ENCODE measurements at places on chromosomes 5 and 9.

DNA sequence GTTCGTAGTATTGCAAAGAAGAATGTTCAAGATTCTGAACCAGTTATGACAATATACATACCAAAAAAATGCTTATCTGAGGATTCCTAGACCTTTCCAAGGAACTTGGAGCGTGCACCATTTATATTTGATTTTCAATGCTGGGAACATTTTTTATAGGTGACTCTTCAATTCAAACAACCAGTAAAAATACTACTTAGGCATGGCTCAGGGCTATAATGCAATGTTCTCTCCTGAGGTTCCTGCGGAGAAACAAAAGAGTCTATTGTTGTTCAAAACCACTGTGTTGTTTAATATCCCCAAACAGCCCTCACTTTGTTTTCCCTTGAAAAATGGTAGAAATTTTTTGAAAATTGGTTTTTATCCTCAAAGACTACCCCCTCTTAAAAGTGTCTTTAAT, 335.7 kb upstream of the IZUMO3 start:
- no peak for DNase-seq

DNA sequence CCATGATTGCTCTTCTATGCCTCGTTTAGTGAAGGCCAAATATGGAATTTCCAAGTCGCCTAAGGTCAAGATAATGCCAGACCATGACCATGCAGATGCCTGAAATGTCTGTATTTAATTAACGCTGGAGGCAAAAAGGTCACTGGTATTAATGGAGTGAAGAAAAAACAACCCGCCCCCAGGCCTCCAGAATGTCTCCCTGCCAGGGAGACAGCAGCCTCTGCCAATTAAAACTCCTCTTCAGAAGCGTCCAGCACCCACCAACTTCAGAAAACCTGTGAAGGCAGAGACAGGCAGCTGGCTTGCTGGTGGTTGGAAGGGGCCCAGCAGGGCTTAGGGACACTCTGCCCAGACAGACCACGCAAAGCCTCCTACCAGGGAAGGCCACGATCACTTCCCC, 94.4 kb downstream of the VAV2 start:
- no peak for DNase-seq

DNA sequence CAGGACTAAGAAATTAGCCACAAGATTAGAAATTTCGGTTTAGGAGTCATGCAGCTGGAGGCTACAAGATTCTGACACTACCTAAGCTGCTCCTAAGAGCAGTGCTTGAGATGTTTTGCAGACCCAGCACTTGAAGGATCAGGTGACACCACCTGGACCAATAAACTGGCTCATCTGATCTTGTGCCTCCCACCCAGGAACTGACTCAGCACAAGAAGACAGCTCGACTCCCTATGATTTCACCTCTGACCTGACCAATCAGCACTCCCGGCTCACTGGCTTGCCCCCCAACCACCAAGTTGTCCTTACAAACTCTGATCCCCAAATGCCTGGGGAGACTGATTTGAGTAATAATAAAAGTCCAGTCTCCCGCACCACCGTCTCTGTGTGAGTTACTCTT, 170.4 kb downstream of the TTC39B start:
- no peak for DNase-seq

GRCh38 chr5:4275232-4275631, 679.6 kb downstream of the IRX1 start:
- DNase-seq = no peak

DNA sequence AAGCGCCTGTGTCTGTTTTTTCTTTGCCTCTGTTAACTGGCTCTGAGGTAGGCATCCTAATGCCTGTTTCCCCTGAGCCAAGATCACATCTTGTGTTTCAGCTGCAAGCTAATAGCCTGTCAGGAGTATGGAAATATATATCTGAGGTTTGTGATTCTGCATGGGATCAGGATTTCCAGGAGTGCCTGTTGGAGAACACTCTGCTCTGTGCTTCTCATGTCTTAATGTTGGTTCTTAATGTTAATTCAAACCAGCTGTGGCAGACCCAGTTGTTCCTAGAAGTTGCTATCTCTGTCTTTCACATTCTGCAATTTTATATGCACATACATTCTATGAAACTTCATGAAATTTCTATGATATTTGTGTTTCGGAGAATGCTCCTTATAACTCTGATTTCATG, 72.1 kb downstream of the PGM5 start:
- no peak for DNase-seq

DNA sequence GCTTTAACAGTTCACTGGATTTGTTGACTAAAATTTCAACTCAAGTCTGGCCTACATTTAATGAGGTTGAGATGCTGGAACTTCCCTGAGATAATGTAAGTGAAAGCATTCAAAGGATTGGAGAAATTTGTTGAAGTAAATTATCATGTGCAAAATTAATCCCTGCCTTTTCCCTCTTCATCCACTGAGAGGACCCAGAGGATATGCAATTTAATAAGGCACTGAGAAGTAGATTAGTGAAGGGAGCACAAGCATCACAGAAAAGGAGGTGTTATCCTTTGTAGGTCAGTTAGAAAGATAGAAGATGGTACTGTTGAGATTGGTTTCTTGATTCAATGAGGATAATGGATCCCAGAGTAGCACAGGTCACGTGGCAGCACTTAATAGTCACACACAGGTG, 42.6 kb upstream of the ANKRD31 start:
- no peak for DNase-seq
